ENCODE measurements at places on chromosomes 4 and X.

GRCh38 chrX:45068569-45068968 lies 132.1 kb downstream of the DIPK2B start:
- no peak for ATAC-seq

DNA sequence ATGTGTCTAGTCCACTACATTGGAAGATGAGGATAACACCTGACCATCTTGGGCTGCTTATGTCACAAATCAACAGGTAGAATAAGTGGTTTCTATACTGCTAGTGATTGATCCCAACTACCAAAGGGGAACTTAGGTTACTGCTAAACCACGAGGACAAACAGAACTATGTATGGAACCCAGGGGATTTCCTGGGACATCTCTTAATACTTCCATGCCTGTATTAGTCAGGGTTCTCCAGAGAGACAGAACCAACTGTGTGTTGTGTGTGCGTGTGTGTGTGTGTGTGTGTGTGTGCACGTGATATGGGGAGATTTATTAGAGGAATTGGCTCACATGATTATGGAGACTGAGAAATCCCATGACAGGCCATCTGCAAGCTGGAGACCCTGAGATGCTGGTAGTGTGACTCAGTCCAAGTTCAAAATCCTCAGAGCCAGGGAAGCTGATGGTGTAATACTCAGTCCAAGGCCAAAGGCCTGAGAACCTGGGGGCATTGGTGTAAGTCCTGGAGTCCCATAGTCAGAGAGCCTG lies 16.2 kb upstream of the AFF1 start:
- no peak for ATAC-seq

GRCh38 chr4:72286185-72286584 lies 254.4 kb downstream of the NPFFR2 start:
- ATAC-seq, result no peak

- ATAC-seq, result no peak
Observed at GRCh38 chrX:133297284-133297683, 79.1 kb upstream of the TFDP3 start.

- no peak for ATAC-seq
Observed at GRCh38 chr4:47160095-47160494, 128.7 kb downstream of the GABRB1 start.

DNA sequence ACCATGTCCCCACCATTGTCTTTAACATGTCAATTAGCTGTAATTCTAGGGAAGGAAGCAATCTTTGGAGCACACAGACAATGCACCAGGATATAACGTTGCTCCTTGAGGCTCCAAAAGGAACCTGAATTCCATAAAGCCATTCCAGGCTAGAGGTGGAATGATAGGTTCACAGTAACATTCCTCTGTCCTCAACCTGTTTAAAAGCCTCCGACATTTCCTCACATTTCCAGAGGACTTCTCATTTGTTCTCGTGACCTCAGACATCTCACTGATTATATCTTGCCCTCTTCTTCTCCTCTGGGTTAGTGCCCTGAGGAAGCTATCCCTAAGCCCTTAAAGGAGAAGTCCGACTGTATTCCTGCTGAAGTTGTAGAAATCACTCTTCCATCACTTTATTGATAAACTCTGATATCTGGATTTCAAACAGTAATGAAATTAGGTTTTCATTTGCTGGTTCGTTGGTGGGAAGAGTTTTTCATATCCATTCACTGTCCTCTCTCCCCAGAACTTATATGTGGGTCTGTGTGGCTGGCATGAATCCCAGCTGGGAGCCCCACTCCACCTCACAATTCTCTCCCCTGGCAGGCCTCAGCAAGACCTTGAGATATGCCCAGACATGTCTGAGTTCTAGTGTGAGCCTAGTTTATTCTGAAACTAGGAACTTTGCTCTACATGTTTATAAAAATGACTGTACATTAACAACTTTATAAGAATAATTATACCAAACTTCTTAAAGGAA lies 44.2 kb upstream of the PRSS12 start:
- no peak for ATAC-seq

- ATAC-seq, result no peak
Observed at GRCh38 chrX:97294041-97294440, 410.3 kb downstream of the RPA4 start.

DNA sequence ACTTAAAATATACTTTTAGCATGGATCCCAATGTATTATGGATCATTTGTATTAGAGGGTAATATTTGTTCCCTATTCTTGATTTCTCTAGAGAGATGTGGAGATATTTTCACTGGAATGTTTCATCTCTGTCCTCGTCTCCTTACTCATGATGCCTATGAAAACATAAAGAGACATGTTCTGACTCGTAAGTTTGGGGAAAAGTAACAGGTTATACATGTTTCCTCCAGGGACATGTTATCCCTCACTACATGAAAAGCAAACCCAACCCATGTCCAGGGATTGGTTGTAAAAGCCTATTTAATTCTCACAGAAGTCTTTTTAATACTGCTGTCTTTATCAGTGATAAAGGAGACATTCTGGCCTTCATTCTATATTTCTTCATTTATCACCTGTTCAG lies 621.4 kb downstream of the GABRG1 start:
- ATAC-seq, result no peak

DNA sequence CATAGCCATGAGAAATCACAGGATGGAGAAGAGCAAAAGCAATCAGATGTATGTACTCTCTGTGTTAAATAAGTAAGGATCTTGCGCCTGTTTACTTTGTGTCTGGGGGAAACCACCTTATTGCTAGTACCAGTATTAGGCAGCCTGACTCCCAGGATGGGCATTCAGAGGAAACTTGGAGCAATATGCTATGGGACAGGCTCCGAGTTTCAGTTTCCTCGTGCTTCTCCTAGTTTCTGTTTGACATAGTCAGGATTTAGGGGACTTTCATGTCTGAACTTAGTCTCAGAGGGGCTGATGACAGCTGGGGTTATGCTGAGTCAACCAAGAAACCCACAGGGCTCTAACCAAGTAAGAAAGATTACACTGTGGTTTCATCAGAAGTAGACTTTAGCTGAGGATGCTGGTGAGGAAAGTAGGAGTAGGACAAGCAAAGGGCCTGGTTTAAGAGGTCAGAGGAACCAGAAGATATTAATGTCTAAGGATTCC lies 13.5 kb downstream of the NSUN7 start:
- no peak for ATAC-seq

GRCh38 chrX:149131774-149132173 lies 373.3 kb downstream of the IDS start:
- ATAC-seq, result no peak

Measured in esophagus mucosa (tissue), 1 donor.